ENCODE measurements at places on chromosomes 6 and 20.

DNA sequence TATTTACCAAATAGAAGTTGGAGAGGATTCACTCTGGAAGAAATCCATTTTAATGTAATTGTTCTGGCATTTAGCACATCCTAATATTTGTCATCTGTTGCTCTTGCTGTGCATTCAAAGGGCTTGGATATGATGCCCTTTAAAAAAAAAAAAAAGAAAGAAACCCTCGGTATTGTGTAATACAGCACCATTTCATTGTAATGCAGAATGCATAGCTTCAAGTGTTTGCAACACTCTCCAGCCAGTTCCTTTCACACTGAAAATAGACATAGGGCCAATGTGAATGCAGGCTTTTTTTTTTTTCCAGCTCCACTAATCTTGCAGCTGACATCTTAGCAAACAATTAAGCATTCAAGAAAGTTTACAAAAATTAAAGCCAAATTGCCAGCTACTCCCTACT, 197.4 kb upstream of the POU3F2 start:
- ATAC-seq, result no peak

DNA sequence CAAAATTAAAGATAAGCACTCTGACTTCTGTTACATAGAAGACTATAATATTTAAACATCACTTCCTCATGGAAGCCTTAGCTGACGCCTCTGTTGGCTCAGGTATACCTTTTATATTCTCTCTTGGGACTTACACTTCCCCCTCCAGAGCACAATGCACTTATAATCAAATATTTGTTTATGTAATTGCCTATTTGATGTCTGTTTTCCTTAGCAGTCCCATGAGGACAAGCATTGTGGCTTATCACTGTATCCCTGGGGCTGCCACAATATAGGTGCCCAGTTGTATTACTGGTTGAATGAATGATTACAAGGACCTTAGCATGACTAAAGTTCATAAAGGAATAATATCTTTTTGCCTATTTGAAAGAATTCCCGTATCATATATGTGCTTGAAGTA, 186.7 kb upstream of the VGLL2 start:
- ATAC-seq, result no peak

GRCh38 chr6:69456086-69456485, 340.7 kb downstream of the LMBRD1 start:
- ATAC-seq, result no peak

DNA sequence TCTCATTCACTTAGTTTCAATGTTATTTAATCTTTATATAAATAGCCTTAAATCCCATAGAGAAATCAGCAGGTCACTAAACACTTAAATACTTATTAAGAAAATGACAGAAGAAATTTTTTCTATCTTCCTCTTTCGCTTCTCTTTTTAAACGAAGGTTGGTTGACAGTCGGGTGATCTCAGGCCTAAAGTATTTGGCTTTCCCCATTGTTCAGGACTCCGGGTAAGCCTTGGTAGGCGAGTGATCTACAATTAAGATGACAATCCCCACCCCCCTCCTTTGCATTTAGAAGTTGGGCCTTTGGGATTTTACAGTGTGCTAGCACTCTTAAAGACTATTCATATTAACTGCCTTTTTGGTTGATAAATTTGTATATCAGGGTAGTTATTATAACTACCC, 19.7 kb upstream of the UTRN start:
- ATAC-seq, result peak; percentile 24

DNA sequence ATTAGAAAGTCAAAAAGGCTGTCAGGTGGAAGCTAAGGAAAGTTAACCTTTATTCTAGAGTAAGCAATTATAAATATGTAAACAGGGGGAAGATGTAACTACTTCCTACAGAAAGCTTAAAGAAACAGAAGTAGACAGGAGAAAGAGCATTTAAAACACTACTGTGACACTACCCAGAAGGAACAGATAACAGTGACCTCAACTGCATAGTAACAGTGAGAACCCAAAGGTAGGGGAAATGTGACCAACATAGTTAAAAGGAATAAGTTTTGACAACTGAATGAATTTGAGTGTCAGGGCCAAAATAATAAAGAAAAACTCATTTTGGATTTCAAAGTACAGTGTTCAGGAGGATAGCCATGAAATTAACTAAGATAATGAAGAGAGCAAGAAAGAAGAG, 43.5 kb downstream of the IBTK start:
- ATAC-seq, result no peak

DNA sequence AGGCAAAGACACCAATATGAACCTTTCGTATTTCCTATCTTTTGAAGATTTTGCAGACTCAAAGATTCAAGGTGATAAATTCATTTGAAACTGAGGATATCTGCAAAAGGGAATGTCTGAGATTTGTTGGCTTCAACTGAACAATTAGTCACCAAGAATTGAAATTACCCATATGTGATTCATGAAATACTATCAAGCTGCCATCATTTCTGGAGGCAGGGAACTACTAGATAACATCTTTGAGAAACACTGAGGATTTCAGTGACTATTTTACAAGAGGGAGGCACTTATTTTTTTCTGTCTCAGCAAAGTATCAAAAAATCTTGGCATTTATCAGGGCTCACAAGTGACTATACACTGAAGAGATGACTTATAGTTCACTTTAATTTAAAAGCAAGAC, 39.8 kb upstream of the MMS22L start:
- peak; percentile 80 for ATAC-seq

DNA sequence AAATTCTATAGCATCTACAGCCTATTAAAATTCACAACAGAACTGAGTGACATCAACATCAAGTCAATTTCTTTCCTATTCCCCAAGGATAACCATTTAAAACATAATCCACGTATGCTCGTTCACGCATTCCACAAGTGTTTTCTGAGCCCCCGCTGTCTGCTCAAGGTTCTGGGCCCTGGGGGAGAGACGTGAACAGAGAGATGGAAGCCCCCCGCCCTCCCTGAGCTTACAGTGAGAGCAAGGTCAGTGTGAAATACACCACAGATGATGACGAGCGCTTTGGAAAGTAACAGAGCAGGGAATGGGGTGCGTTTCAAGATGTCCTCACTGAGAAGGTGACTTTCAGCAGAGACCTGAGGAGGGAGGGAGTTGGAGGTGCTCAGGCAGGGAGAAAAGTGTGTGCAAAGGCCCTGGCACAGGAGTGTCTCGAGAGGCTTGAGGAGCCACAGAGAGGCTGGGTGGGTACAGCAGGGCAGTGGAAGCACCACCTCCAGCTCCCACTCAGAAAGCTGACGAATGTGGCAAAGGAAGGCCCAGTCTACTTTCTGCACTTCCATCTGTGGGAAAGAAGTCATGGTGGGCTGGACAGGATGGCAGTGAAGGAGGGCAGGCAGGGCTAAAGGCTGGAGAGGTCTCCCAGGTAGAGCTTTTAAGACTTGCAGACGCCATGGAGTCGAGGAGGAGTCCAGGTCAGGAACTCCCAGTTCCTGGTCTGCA, 88.3 kb downstream of the DLL1 start:
- ATAC-seq, result no peak

DNA sequence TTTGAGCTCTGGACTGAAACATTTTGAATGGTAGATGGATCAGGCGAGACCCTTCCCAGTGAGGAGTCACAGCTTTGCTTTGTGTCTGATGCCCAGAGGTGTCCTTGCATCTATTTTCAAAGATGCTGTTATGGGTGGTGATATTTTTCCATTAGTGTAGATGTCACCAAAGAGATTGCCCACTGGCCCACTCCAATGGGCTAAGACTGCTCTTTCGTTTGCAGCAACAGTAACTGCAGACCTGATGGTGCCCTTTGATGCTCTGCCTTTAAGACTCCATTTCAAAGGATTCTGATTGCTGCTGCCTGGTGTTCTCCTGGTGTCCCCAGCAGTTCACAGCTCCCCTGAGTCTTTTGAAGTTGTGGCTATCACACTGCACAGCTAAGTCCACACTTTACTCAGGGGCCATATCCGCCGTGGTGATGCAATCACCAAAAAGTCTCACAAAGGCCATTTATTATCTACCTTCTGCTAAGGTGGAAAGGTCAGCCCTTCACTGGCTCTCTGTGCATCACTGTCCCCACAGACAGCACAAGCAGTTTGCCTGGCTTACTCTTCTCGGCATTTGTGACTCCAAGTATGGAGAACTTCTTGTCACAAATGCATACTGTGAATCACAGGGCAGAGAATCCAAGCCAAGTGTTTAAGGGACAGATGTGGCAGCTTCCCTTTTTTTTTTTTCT, 56.4 kb downstream of the NOX3 start:
- ATAC-seq, result no peak

DNA sequence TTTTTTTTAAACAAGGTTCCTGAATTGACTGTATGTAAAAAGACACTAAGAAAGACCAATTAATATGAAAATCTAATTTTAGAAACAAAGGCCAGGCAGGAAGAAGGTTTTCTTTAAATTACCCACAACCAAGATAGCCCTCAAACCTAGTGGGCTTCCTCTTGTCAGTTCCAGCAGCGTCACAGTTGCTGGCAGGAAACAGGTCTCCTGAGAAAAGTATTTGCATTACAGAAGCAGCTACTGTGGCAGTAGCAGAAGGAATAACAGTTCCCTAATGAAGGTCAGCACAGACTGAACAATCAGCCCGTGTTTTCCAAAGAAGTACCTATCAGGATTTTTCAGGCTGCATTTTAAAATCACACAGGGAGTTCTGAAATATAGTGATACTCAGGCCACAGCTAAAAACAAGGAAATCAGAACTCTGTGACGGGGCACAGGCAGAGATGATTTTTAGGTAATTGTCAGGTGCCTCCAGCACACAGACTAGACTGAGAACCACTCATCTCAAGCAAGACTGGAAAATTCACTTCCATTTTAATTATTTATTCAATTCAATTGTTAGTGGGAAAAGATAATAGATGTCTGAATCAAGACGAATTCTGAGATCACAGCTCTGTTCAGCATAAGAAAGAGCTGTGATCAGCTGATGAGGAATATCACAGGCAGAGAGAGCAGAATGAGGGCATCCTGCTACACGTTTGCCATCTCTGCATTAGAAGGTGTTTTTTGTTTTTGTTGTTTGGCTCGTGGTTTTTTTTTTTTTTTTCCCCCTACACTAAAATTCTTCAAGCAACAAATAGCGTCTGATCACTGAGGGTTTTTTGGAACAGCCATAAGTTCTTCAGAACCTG, 230.5 kb upstream of the KHDRBS2 start:
- no peak for ATAC-seq

- no peak for ATAC-seq
These were observed 586.6 kb upstream of the BTBD3 start for GRCh38 chr20:11331096-11331495.

- ATAC-seq, result no peak
These were observed 3.0 kb upstream of the MYLK4 start for GRCh38 chr6:2753743-2754142.

DNA sequence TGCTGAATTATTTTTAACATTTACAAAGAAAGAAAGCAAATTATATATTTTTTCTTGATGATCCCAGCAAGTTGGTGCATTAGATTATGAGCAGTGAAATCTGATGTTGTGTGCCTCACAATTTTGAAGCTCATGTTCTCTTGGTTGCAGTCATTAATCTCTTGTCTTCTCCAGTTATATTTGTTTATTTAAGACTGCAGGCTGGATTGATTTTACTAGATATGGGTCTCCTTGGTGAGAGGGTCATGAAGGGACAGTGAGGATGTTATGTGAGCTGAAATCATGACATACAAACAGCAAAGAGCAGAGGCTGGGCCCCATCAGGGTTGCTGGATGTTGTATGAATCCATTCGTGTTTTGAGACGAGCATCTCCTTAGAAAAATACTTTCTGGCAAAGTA, 64.2 kb upstream of the AKIRIN2 start:
- no peak for ATAC-seq

DNA sequence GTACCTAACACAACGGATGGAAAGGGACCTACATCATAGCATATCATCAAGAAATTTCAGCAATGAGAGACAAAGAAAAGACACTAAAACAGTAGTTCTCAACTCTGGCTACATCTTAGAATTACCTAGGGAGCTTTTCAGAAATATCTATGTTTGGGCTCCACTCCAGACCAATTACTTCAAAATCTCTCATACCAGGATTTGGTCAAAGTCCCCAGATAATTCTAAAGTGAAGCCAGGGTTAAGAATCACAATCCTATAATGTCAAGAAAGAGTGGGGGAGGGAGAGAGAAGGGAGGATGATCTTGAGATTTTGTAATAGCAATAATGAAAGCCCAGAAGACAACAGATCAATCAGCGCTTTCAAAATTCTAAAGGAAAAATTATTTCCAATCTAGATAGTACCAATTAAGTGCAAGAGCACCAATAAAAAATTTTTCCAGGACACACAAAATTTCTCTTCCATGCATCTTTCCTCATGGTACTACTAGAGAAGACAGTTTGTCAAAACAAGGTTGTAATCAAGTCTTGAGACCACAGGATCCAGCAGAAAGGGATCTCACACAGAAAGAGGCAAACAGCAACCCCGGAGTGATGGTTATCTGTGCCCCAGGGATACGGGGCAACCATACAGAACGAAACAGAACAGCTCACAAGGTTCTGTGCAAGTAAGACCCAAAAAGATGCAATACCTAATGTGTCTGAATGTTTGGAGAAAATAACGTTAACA, 152.9 kb upstream of the DST start:
- ATAC-seq, result peak; percentile 23

DNA sequence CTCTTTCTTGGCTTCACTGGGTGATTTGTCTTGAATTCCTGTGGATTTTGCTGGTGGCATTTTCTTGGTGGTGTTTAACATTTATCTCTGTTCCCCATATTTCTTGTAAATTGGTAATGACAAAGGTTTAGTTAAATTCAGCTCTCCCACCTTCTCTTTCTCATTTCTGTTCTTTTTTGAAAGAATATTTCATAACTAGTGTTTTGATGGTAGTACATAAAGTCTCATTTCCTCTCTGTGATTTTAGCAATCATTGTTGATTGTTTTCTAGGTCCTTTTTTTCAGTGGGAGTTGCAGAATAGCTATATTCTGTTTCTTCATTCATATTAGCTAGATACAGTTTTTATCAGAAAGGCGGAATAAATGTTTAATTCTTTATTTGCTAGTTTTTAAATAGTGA, 73.1 kb downstream of the QKI start:
- ATAC-seq, result no peak

GRCh38 chr20:33370291-33370690, 31.0 kb downstream of the CDK5RAP1 start:
- ATAC-seq, result no peak

DNA sequence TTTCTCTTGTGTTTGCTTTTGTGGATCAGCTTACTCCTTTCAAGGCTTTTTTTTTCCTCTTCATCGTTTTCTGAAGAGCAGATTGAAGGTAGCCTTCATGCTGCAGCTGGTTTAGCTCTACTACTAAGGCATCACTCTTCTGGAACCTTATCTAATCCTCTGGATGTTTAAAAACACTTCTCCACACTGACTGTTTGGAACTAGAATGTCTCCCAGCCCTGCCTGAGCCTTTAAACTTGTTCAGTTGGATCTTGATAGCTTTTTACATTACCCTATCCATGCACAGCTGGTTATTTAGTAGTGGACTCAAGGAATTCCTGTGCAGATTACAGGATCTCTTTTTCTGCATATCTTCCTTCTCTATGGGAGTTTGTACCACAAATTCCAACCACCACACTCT, 108.9 kb upstream of the ASCC3 start:
- ATAC-seq, result no peak

GRCh38 chr6:2225422-2226392, 19.7 kb downstream of the GMDS start:
- ATAC-seq, result no peak

DNA sequence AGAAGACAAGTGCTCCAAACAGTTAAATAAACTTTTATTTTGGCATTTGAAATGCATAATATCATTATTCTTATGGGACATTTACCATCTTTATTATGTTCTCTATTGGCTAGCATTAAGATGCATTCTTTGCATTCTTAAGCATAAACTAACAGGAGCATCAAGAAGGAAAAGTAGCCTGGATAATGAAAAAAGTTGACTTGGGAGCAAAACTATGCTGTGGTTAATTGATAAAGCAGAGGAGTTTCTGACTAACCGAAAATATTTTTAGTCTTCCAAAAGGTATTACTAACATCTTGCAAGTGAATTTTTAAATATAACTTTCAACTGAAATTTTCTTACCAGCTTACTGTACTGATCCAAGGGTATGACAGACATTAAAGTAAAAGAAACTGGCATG, 140.3 kb downstream of the FLRT3 start:
- peak; percentile 89 for ATAC-seq
